ENCODE measurements at places on chromosomes 3 and 15.

GRCh38 chr15:80233581-80233980 lies 18.4 kb downstream of the CTXND1 start:
- DNase-seq = no peak

- DNase-seq = peak; percentile 68
These were observed 26.9 kb upstream of the MYO1E start for GRCh38 chr15:59399465-59400102.

- no peak for DNase-seq
These were observed 161.2 kb downstream of the APBA2 start for GRCh38 chr15:29046977-29047376.

GRCh38 chr3:23129117-23129516 lies 74.0 kb upstream of the UBE2E2 start:
- no peak for DNase-seq

DNA sequence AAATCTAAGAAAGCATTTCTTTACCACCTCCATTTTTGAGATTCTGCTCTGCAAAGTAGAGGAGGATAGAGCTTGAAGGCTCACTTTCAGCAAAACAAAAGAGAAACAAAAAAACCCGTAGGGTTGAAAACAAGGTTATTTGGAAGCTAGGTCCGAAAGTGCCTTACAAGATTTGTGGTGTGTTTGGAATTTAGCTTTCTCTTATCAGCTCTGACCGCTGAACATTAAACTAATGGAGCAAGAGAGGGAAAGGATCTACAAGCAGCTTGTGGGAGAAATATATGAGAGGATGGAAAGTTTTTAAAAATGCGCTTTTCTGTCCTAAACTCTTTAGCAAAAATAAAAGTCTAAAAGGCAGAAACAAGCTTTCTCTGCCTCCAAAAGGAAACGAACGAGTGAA lies 545.5 kb downstream of the NTRK3 start:
- DNase-seq = no peak

DNA sequence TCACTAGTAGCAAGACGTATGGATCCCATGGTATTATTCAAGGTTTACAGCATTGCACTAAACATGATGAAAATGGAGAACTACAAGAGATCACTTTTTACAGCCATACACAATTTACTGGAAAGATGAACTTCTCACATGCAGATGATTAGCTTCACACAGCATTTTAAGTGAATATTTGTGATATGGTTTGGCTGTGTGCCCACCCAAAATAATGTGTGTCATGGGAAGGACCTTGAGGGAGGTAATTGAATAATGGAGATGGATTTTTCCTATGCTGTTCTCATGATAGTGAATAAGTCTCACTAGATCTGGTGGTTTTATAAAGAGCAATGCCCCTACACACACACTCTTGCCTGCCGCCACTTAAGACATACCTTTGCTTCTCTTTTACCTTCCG lies 662.0 kb upstream of the CCDC54 start:
- no peak for DNase-seq

GRCh38 chr3:101701696-101702634 lies 15.4 kb upstream of the RPL24 start:
- no peak for DNase-seq

DNA sequence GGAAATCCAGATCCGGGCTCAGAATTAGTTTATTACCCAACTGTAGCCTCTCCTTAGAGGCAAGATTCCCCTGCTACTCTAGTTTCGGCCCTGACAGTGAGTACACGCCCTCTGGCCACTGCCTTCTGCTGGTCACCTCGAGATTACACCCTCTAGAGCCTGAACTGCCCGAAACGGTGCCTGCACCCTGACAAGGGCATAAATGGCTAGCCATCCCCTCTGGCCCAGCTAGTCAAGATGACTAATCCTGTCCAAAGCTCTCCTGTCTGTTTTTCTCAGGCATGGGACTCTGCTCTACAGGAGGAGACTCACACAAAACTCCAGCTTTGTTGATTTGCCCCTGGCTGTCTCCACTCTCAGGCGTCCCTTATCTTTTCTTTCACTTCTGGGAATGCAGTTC lies 150.5 kb upstream of the UBE2E2 start:
- no peak for DNase-seq

DNA sequence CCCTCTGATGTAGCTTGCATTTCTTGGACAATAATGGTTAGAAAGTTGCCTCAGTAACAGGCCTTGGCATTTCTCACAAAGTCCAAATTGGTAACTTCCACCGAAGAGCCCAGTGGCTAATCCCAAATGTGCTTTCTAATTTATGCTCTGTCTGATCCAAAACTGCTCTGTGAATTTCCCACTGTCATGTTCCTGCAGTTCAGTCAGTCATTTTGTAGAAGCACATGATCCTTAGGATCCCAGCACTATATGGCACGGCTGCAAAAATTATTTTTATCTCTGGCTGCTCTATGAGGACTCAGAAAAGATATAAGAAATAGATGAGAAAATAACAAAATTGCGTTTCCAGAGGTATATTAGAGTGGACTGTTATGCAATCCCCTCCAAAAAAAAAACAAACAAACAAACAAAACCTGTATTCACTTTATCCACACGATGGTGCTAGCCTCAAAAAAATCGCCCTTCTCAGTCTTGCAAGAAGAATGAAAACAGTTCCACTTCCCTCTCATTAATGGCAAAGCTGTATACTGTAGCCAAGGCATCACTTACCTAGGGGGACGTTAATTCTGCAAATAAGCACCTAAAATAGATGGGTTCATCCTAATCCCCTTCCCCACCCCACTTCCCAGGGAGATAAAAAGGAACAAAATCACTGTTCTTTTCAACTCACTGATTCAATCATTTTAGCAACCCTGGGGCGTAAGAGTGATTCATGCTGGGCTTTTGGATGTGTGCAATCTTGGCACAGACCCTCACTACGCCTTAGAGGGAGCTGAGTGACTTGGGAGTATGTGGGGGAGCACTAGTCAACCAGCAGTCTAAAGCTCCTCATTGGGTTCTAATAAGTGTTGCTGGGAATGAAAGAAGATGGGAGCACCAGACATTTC lies 61.3 kb downstream of the TMCO5A start:
- DNase-seq = peak; percentile 57

GRCh38 chr3:153639631-153640030 lies 477.6 kb downstream of the RAP2B start:
- DNase-seq = no peak

GRCh38 chr3:131868203-131868602 lies 166.6 kb downstream of the CPNE4 start:
- DNase-seq = no peak

GRCh38 chr3:169940470-169941181 lies 26.0 kb upstream of the SEC62 start:
- no peak for DNase-seq

GRCh38 chr15:66389859-66390381 lies 3.2 kb downstream of the MAP2K1 start:
- DNase-seq = peak; percentile 50

DNA sequence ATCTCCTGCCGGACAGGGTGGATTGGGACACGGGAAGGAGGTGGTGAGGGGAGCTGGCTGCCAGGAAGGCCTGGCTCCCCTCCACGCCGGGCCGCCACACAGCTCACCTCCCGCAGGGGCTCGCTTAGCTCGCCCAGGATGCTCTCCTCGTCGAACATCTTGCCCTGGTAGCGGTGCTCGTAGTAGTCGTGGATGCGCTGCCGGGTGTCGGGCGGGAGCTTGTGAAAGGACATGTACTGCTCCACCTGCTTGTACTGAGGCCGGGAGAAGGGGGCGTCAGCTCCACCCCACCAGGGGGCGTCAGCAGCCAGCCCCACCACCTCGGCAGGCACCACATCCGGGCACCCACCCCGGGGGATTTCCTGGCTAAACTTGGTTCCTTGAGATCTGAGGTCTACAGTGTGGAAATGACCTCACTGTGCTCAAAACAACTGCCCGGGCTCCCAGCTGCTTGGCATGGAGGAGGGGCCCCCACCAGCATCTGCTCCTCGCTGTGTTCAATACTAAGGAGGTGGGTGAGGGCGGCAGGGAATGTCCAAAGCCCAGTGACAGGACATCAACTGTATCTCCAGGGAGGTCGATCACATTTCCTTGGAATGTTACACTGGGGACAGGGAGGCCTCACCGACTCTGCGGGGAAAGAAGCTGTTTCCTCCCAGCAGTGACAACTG lies 43.4 kb downstream of the HCN4 start:
- peak; percentile 36 for DNase-seq

DNA sequence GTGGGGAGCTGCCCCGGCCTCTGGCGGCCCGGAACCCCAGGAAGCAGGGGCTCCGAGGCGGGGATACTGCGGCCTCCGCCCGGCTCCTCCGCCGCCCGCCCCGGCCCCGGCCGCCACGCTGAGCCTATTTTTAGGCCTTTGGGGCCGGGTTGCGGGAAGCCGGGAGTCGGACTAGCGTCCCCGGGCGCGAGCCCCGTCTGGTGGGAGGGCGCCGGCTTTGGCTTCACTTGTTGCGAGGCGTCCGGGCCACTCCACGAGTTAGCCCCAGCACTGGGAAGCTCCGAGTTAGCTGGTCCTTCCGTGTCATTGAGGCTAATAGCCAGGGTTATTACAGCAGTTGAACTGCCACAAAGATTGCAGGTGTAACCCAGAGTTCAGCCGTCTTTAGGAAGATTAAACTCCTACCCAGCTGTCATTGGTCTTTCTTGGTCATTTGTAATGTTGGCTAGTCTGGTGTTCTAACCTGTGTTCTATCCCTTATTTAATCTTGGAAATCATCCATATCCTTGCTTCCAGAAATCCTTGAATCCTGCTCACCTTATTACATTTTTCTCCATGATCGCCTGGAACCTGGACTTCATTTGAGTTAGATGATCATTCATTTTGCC lies 791 bp downstream of the GYG1 start:
- peak; percentile 67 for DNase-seq

DNA sequence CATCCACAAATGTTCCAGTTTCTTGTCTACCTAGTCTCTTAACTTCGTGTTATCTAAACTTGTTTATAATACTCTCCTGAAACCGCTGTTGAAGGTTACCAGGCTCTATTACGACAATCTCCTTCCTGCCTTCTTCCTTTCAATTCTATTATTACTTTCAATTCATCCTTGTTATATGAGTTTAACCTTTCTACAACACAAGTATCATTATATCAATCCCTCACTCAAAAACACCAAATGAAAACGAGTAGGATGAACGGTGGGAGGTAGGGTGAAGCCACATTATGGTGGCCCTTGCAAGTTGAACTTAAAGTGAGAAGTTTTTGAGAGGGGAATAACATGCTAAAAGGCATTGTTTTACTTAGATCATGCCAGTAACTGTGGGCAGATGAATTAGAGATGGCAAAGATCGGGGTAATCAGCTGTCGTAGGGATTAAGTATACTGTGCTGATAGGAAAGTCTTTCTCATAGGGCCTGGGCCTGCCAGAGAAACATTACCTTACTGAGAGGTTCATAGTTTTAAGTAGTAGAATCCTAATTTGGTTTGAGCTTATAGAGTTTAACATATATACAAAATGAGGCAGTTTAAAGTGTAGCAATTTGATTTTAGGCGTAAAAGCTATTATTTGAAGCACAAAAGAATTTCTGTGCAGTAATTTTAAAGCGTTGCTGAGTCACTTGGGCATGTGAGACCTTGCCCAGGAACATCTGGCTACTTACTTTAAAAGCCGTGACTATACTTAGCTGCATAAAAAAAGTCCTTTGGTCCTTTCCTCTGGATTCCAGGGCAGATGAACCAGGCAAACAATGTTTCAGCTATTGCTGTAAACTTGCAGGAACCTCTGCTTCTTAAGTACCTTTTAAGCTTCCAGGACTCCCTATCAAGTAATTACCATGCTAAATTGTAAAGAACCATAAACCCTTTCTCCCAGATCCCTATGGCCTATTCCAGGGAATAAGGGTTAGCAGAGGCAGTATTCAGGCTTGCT lies 3.3 kb upstream of the CEP97 start:
- peak; percentile 27 for DNase-seq

DNA sequence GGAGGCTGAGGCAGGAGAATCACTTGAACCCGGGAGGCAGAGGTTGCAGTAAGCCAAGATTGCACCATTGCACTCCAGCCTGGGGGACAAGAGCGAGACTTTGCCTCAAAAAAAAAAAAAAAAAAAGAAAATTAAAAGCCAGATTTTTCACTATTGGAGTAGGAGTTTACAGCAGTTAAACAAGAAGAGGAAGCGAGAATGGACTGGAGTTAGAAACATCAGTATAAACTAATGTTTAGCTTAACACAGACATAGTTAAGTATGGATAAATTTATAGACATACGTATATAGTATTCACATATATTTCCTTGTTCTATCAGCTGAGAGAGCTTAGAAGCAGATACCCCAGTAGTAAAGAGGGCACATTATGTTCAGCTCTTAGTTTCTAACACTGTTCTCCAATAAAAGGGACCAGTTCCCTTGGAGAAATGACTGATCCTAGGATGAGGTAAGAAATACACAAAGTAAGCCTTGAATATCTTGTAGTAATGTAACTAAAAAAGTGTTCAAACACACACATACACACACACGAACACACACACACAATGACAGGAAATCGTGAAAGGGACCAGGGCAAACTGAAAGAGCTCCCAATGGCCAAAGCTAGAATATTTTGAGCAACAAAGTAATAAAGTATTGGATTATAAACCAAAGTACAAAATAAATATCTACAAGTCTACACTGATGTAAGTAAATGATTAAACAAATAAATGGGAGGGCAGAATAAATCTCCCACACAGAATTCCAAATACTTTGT lies 25.1 kb downstream of the PIK3CB start:
- no peak for DNase-seq

- no peak for DNase-seq
These were observed 49.0 kb downstream of the NTRK3 start for GRCh38 chr15:88207565-88207964.

GRCh38 chr15:77387365-77388105 lies 32.4 kb downstream of the PEAK1 start:
- peak; percentile 14 for DNase-seq

- DNase-seq = peak; percentile 36
These were observed 3.0 kb downstream of the MYL3 start for GRCh38 chr3:46860017-46860809.

GRCh38 chr3:71219744-71220638 lies 363.5 kb downstream of the FOXP1 start:
- no peak for DNase-seq

DNA sequence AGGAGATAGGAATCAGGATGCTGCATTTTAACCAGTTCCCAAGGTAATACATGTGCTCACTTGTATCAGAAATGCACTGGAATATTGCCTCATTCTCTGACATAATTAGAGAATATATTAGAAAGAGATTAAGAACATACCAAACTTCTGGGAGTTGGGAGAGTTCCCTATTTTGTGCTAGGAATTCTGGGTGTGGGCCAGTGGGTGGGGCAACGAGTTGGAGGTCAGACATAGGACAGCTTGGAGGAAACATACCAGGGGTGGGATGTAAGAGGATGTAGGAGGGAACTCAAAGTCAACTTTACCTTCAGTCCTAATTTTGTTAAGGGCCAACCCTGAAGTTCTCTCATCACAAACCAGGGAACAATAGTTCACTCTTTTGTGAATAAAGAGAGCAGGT lies 83.6 kb downstream of the SLC7A14 start:
- no peak for DNase-seq

- no peak for DNase-seq
These were observed 612.8 kb upstream of the AGTR1 start for GRCh38 chr3:148084931-148085330.

- DNase-seq = no peak
These were observed 5.9 kb upstream of the NMD3 start for GRCh38 chr3:161215185-161215584.

- DNase-seq = no peak
These were observed 20.9 kb downstream of the OCA2 start for GRCh38 chr15:28078191-28078719.

Data from NB4 (cell line).